ENCODE measurements at places on chromosomes 12 and 14.

DNA sequence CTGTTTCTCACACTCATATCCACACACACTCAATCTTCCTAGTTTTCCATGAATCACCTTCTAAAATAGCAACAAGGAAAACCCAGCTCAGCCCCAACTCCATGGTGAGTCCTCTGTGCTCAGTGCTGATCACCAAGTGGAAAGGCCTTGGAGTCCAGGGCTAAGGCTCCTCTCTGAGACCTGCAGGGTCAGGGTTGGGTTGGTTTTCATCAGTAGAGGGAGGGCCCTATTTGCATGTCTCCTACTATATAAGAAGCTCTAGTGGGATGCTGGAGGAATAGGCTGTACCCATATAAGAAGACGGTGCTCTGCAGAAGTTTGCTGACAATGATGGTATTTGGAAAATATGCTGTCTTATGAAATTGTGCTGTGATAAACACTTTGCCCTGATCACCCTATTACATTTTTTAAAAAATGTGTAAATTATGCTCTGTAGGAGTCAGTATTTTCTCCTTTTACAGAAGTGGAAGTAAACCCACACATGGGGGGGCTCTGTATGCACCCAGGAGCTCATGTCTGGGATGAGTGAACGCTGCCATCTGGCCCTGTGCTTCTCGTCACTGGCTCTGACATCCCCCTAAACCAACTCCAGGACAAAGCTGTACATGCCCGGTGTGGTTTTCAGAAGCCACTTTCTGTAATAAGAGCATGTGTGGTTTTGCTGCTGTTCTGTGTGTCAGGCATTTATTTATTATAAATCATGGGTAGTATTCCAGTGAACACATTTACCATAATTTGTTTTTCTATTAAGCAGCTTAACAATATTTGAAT, 536.3 kb downstream of the TMEM121 start:
- DNase-seq: no peak

DNA sequence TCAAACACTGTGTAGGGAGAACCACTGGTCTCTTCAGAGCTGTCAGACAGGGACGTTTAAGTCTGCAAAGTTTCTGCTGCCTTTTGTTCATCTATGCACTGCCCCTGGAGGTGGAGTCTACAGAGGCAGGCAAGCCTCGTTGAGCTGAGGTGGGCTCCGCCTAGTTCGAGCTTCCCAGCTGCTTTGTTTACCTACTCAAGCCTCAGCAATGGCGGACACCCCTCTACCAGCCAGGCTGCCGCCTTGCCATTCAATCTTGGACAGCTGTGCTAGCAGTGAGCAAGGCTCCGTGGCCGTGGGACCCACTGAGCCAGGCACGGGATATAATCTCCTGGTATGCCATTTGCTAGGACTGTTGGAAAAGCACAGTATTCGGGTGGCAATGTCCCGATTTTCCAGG, 24.6 kb upstream of the YBX3 start:
- no peak for DNase-seq

- no peak for DNase-seq
Observed at GRCh38 chr12:124842073-124842749, 21.5 kb downstream of the SCARB1 start.

GRCh38 chr14:52852810-52853521, 61.6 kb upstream of the GNPNAT1 start:
- no peak for DNase-seq

DNA sequence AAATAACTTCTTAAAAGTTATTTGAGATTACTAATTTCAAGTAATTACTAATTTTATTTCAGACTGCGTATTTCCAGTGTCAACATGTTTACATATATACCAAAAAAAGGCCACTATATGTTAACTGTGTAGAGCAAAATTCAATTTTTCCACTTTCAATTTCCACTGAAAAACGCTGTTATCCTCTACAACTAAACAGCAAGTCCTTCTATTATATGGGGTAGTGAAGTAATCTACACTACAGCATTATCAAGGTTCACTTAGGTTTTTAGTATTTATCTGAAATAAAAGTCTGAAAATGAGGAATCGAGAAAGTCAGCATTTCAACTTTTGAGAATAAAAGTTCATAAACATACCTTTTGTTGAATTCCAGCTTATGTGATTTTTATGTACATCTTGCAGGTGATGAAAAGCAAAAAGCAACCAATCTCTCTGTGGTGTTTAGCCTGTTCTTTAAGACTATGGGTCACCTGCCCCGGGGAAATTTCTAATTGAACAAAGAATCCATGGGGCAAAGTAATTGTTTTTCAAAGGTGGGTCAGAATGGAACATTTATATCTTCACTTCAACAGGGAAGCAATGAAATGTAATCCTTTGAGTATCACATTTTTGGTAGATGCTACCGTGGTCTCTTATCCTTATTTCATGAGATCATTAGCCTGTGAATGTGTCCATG, 3.3 kb downstream of the BTG1 start:
- DNase-seq: no peak

DNA sequence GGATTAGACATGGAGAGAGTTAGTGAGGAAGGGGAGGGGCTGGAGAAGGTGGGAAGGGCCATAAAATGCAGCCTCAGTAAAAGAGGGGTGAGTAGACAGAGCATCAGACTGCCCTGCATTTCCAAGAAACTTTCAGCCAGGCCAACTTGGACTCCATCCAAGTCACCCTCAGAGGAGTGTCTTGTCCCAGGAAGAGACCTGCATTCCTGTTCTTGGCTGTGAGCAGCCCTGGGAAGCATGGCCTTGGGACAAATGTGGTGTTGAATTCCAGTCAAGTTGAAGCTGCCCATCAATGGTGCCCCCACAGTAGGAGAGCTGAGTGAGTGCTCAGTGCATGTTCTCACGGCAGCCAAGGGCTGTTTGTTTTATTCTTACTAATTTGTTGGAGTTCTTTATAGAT, 35.0 kb upstream of the TUNAR start:
- no peak for DNase-seq

DNA sequence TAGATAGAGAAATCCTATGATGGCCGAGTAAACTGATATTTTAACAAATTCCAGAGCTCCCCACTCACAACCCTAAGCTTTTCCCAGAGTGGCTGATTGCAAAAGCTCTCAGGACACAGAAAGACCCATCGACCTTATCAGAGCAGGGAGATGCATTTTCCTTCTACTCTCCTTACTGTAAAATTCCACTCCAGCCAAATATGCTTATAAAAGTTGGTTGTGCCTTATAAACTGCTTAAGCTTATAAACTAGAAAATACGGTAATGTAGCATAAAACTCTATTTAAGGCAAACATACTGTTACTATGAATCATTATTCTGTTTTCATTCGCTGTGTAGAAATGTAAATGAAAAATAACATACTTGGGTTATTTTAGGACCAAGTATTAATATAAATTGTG, 41.6 kb upstream of the TRHDE start:
- DNase-seq: no peak

DNA sequence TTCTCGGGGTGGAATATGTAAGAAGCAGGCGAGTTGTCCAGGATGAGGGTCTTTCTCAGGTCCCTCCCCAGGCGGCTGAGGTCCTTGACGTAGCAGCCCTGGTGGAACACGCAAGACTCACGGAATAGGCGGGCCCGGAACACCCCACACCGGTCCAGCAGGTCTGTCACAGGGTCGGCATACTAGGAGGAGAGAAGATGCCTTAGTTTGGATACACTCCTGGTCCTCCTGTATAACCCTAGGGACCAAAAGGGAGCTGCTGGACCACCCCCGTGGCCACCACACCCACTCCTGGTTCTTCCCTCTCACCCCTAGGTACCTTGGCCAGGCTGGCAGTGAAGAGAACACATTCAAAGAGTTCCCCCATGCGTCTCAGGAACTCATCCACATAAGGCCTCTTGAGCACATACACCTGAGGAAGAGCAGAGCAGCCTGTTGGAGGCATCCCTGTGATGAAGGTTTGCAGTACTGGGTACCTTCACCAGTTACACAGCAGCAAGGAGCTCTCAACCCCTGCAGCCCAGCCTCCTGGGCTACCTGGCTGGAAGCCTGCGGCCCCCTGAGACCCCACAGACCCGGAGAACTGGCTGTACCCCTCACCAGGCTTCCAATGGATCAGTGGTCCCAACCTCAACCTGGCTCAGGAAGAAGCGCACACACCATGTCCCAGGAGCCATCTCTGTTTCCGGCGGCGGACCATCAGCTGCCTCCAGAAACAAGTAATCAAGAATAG, 5.5 kb upstream of the AVIL start:
- DNase-seq: no peak

- no peak for DNase-seq
Observed at GRCh38 chr14:21653331-21653885, at the start of gene OR4E2. Gene OR4E2, plus strand, starts transcription at chr14:21653835. Its CDS starts 11,248 bp downstream, at chr14:21665083.

GRCh38 chr12:46983959-46984841, 95.2 kb upstream of the PCED1B start:
- peak; percentile 18 for DNase-seq

DNA sequence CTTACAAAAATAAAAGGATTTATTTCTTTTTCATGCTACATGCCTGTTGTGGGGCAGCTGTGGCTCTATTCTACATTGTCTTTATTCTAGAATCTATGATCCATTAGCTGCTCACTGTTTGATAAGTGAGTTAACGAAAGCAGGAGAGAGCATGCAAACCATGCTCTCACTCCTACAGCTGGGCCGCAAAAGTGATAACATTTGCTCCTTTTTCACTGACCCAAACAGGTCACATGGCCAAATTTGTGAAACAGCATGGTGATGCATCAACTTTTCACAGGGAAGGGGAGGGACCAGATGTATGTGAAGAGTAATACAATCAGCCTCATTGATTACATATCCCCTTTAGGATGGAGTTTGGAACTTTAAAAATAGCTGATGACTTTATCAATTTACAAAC, 456.9 kb upstream of the SYT1 start:
- no peak for DNase-seq

- no peak for DNase-seq
Observed at GRCh38 chr12:42904683-42905418, 315.3 kb upstream of the PRICKLE1 start.

DNA sequence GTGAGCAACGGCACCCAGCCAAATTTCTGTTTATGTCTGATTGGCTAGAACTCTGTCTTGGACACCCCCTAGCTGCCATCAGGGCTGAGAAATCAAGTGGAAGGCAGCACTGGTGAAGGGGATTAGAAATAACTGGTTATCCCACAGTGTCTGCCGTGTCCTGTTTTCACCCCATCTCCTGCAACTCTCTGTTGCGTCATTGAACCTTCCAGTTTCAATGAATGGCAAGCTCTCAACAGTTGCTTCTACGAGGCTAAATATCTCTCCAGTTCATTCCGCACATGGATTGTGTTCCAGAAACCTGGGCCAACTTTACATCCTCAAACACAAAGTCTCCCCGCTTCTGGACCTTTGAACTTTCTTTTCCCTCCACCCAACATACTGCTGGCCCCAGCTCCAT, 173.7 kb downstream of the RBM19 start:
- no peak for DNase-seq

DNA sequence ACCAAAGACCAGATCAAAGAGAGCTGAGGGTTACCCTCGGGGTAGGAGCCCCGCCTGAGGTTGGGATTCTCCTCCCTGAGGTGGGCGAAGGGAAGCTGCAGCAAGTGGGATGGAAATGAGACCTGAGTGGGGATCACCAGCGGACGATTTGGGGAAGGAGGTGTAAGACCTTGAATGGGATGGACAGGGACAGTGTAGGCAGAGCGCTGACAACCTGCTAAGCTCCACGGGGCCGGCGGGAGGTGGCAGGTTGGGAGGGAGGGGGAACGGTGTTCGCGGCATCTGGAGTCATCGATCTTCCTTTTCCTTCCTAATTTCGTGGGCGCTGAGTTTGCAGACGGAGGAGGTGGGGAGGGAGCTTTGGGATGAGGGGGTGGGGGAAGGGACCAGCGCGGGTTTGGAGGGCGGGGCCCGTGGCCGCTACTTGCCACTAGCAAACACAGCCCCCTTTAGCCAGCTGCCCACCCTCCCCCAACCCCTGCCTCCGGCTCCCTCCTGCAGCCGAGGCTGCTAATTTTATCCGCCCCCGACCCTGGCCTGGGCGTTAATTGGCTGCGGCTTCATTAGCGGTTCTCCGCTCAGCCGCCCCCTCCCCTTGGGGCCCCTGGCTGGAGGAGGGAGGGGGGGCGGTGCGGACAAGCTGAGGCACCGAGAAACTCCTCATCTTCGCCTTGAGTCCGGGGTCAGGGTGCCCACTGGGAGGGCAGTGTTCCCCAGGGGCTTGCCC, 2.8 kb upstream of the SHMT2 start:
- no peak for DNase-seq

DNA sequence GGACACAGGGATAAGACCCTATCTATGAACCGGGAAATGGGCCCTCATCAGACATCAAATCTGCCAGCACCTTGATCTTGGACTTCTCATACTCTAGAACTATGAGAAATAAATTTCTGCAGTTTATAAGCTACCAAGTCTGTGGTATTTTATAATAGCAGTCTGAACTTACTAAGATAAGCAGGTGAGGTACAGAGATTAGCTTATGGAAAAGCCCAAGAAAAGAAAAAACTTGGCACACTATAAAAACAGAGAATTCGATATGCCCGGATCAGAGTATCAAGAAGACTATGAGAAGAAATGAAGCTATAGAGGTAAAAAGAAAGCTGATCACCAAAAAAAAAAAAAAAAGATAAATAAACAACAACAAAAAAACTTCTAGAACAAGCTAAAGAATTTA, 52.6 kb downstream of the EEA1 start:
- no peak for DNase-seq

GRCh38 chr12:33988913-33989312, 33.4 kb upstream of the ALG10 start:
- DNase-seq: no peak

- no peak for DNase-seq
Observed at GRCh38 chr12:67520606-67521005, 127.9 kb upstream of the DYRK2 start.

DNA sequence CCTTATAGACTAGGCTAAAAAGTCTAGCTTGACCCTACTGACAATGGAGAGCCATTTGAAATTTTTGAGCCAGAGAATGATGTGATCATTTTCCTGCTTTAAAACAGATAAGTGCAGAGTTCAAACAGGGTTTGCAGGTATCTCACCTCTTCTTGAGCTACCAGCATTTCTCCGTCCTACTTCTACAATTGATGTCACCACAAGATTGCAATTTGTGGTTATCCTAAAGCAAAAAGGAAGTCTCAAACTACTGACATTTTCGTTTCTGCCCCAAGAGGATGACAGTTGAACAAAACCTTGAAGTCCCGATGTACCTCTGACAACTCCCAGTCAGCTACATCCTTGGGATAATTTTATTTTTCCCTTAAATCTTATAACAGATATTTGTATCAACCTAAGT, 86.7 kb downstream of the PTGER2 start:
- no peak for DNase-seq

GRCh38 chr12:546920-547845, 87.4 kb downstream of the B4GALNT3 start:
- DNase-seq: no peak

GRCh38 chr12:46950094-46950493, 124.3 kb upstream of the SLC38A4 start:
- no peak for DNase-seq
